ENCODE measurements at places on chromosomes 6 and 20.

DNA sequence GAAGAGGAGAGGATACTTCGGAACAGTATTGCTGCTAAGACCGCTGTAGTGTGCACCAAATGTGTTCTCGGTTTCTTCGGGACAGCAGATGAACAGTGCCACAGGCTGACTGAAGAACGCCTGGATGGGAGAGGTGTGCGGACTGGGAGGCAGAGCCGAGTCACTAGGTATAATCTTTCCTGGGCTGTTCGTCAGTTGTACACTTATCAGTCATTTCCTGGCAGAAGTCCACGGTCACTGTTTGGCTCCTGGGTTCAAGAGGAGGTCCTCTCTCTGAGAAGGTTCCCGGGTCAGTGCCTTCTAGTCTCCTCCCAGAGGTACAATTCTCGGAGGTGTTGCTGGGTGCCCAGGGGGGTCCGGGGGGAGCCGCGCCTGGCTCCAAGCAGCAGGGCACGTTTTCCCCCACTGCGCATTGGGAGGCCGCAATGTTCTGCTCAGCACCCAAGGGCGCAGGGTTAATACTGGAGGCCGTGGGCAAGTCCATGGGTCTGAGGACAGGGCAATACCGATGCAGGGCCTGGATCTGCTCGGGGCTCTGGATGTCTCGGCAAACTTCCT is 38.1 kb downstream of the GJA10 start:
- H3K27ac ChIP-seq: peak overlapping the region; percentile 79
- H3K27me3 ChIP-seq: no peaks in the 10 kb centered on the region
- H3K4me1 ChIP-seq: peaks cover 57% of the 10 kb centered on the region
- H3K4me3 ChIP-seq: no peak overlapping the region
- no peak for DNase-seq
- peaks cover 65% of the 10 kb centered on the region for H3K36me3 ChIP-seq

DNA sequence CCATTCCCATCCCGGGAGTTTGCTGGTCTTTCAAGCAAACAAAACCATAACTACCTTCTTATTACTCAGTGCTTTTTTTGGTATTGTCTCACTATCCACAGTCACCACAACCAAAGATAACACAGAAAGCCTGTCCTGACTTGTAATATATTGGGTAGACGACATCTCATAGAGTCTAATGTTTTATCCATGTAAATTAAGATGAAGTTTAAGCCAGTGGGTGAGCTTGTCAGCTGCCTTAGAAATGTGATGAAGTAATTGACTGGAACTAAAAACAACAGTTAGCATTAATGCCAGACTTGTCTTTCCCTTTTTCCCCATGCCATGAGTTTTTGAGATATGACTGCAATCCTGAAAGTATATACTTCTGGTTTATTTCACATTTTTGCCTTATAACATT is 282.7 kb upstream of the PRDM1 start:
- no peaks in the 10 kb centered on the region for H3K36me3 ChIP-seq
- no peaks in the 10 kb centered on the region for H3K27me3 ChIP-seq
- H3K4me3 ChIP-seq: no peak overlapping the region

- H3K4me3 ChIP-seq: peak overlapping the region; percentile 96
- H3K27ac ChIP-seq: peak overlapping the region; percentile 96
- peaks cover 49% of the 10 kb centered on the region for H3K36me3 ChIP-seq
- peaks cover 33% of the 10 kb centered on the region for H3K4me1 ChIP-seq
- no peaks in the 10 kb centered on the region for H3K27me3 ChIP-seq
These were observed 1.2 kb upstream of the ACAT2 start for GRCh38 chr6:159760602-159761057.

DNA sequence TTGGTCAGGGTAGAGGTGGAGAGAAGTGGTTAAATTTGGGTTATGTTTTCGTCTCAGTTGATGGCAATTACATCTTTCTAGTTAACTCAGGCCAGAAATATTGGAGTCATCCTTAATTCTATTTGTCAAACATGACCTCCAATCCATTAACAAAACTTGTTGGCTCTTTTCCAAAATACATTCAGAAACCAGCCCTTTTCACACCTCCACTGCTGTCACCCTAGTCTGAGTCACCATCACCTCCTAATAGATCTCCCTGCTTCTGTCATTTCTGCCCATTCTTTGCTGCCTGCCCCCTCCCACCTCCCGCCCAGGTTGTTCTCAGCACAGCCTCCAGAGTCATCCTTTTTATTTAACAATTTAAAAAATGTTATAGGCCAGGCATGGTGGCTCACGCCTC is 3.0 kb upstream of the ABCF1 start:
- no peak overlapping the region for H3K4me3 ChIP-seq
- H3K36me3 ChIP-seq: peaks cover 21% of the 10 kb centered on the region
- peaks cover 57% of the 10 kb centered on the region for H3K4me1 ChIP-seq
- peak; percentile 75 for DNase-seq
- peak overlapping the region; percentile 17 for H3K27ac ChIP-seq

DNA sequence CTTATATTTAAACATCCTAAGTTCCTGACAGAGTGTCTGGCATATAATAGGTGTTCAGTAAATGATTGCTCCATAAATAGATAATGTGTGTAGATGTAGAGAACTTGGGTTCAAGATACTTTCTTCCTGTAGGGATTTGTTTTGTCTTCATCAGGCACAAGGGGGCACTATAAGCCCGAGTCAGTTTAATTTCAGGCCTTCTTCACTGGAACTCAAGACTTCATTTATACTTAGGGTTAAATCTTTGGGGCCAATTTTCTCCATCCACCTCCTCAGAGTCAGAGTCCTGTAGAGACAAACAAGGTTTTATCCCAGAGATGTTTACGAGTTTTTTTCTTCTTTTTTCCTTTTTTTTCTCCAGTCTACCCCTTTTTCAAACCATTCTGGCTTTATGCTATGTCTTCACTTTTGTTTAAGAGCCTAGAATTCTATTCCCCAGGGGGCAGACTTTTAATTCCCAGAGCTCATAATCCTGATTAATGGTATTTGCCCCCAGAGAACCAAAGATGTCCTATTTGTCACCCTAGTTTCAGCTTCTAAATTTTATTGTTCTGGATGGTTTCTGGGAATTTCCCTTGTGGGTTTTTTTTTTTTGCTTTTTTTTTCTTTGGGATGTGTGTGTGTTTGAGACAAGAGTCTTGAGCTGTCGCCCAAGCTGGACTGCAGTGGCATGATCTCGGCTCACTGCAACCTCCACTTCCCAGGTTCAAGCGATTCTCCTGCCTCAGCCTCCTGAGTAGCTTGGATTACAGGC is 88.4 kb downstream of the HFE start:
- H3K36me3 ChIP-seq: peaks cover 6% of the 10 kb centered on the region
- peaks cover 34% of the 10 kb centered on the region for H3K4me1 ChIP-seq
- H3K4me3 ChIP-seq: no peak overlapping the region
- no peak overlapping the region for H3K27ac ChIP-seq

GRCh38 chr6:13355999-13356785 is 27.9 kb upstream of the TBC1D7 start:
- peak overlapping the region; percentile 63 for H3K4me3 ChIP-seq
- peaks cover 45% of the 10 kb centered on the region for H3K4me1 ChIP-seq
- peak; percentile 63 for DNase-seq
- no peaks in the 10 kb centered on the region for H3K36me3 ChIP-seq

DNA sequence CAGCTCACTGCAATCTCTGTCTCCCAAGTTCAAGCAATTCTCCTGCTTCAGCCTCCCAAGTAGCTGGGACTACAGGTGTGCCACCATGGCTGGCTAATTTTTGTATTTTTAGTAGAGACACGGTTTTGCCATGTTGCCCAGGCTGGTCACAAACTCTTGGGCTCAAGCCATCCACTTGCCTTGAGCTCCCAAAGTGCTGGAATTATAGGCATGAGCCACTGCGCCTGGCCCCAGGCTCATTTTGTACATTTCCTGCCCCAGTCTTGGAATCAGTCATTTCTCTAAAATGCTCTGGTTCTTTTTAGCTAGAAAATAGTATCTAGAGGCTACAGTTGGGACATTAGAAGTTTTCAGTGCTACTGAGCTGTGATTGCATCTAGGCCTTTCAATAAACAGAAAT is 13.5 kb downstream of the MANBAL start:
- no peak overlapping the region for H3K4me3 ChIP-seq
- H3K36me3 ChIP-seq: peaks cover 31% of the 10 kb centered on the region
- DNase-seq: no peak
- no peaks in the 10 kb centered on the region for H3K27me3 ChIP-seq
- H3K4me1 ChIP-seq: peaks cover 2% of the 10 kb centered on the region

- DNase-seq: no peak
- H3K27ac ChIP-seq: no peak overlapping the region
- H3K4me1 ChIP-seq: no peaks in the 10 kb centered on the region
- H3K4me3 ChIP-seq: no peak overlapping the region
These were observed 882.7 kb upstream of the FLRT3 start for GRCh38 chr20:15220009-15220656.

DNA sequence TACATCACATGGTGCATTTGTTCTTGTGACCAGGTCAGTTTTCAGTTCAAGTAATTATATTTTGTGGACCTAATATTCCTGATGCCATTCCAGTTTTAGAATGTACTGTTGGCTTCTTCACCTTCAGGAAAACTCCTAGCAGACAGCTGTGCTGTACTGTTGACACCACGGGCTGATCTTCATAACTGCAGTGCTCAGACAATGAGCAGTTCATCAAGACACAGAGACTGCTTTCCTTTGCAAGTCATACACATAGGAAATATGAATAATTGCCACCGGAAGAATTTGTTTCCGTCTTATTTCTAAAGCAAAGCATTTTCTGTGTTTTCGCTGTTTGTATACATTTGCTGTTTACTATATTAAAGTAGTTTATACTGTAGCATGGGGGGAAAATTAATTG is 89.8 kb downstream of the C6orf118 start:
- H3K27me3 ChIP-seq: no peaks in the 10 kb centered on the region
- DNase-seq: no peak
- no peak overlapping the region for H3K27ac ChIP-seq

- H3K27me3 ChIP-seq: peaks cover 5% of the 10 kb centered on the region
- DNase-seq: peak; percentile 52
- H3K27ac ChIP-seq: peak overlapping the region; percentile 98
- H3K4me3 ChIP-seq: peak overlapping the region; percentile 94
- peaks cover 31% of the 10 kb centered on the region for H3K36me3 ChIP-seq
These were observed 776 bp downstream of the PPIL1 start for GRCh38 chr6:36873612-36874442.

DNA sequence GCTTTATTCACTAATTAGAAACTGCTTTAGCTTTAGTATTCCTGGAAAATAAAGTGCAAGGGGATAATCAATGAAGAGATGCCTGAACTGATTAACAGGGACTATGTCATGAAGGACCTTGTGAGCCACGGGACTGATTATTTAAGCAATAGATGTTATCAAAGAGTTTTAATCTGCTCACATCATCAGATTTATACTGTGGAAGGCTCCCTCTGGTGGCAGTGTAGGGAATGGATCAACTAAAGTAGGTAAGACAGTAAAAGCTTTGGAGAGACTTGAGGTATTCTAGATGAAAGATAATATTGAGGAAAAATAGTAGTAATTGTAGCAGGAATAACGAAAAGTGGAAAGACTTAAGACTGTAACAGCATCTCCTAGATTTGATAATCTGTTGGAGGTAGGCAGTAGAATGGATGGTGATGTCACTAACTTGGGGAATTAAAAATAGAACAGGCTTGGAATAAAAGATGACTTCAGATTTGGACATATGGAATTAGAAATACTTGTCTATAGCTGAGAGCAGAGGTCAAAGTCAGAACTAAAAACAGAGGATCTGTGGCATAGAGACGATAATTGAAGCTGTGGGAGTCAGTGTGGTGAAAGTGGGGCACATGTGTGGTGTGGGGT is 80.3 kb upstream of the HTR1E start:
- H3K27me3 ChIP-seq: no peaks in the 10 kb centered on the region
- H3K4me1 ChIP-seq: no peaks in the 10 kb centered on the region
- peak; percentile 58 for DNase-seq
- H3K27ac ChIP-seq: no peak overlapping the region
- no peaks in the 10 kb centered on the region for H3K36me3 ChIP-seq
- no peak overlapping the region for H3K4me3 ChIP-seq

- H3K36me3 ChIP-seq: peaks cover 8% of the 10 kb centered on the region
- no peak overlapping the region for H3K27ac ChIP-seq
- no peaks in the 10 kb centered on the region for H3K27me3 ChIP-seq
These were observed 326.6 kb downstream of the NRN1 start for GRCh38 chr6:5680095-5680494.

- H3K27ac ChIP-seq: no peak overlapping the region
- no peak overlapping the region for H3K4me3 ChIP-seq
- DNase-seq: no peak
- H3K27me3 ChIP-seq: peaks cover 8% of the 10 kb centered on the region
- no peaks in the 10 kb centered on the region for H3K4me1 ChIP-seq
These were observed 105.7 kb downstream of the CRYBG1 start for GRCh38 chr6:106466211-106466610.

DNA sequence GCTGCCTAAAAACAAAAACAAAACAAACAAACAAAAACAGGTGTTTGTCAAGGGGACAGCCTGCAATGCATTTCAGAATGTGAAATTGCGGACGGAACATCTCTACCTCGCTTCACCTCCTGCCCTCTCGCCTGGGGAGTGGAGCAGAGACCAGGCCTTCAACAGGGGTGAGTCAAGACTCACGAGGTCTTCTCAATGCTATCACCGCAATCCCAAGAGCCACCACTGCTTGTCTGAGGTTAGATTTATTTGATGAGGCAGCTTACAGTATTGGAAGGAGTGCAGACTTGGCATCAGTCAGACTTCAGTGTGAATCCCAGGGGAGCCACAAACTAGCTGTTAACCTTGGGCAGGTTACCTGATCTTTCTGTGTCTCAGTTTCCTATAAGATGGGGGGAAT is 7.7 kb downstream of the GABRR1 start:
- H3K4me3 ChIP-seq: no peak overlapping the region
- no peaks in the 10 kb centered on the region for H3K27me3 ChIP-seq
- H3K27ac ChIP-seq: no peak overlapping the region
- no peak for DNase-seq
- no peaks in the 10 kb centered on the region for H3K36me3 ChIP-seq
- H3K4me1 ChIP-seq: no peaks in the 10 kb centered on the region

DNA sequence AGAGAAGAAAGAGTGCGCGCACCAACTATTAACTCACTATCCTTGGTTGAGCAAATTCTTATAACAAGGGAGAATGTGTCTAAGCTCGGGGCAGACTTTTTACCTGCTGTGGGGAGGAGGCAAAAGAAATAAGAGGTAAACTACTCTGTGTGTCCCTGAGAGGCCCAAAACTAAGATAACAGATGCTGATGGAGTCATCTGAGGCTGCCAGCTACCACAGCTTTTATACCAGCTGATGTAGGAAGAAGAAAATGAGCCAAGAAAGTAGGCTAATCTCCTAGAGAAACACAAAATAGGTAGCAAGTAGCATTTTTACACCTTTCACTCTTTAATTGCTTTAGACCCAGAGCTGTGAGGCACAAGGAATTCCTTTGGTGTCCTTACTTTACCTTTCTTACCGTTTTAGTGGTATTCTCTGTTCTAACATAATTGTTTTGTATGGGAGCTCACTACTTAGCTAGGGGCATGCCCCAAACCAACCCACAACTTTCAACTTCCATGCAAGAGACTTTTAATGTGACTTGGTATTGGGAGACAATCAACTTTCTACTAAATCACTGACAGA is 27.8 kb upstream of the PIM1 start:
- no peak overlapping the region for H3K4me3 ChIP-seq
- DNase-seq: no peak
- H3K27me3 ChIP-seq: no peaks in the 10 kb centered on the region
- H3K27ac ChIP-seq: peak overlapping the region; percentile 37
- no peaks in the 10 kb centered on the region for H3K36me3 ChIP-seq

All from activated naive CD4-positive, alpha-beta T cell treated with anti-CD3 and anti-CD28 coated beads for 36 hours (primary cell).